ENCODE measurements at places on chromosomes 2 and 18.

DNA sequence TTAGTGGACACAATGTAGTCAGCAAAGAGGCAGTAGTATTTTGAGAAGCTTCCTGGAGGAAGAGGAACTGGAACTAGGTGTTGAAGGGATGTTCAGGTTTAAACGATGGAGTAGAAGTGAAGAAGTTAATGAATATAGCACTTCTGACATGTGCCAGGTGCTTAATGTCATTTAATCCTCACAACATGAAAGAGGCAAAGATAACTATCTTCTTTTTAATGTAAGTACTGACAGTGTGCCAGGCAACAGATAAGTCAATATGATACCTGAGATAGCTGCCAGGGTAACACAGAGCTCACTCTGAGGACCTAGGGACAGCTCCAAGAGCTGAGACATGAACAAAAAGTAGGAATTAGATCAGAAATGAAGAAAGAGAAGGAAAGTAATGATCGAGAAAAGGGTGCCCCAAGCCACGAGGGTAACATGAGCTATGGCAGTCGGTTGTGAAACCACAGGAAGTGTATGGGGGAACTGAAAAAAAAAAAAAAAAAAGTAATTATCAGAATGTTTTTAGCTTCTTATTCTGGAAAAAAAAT, 140.7 kb downstream of the RNF144A start:
- no peak for DNase-seq

DNA sequence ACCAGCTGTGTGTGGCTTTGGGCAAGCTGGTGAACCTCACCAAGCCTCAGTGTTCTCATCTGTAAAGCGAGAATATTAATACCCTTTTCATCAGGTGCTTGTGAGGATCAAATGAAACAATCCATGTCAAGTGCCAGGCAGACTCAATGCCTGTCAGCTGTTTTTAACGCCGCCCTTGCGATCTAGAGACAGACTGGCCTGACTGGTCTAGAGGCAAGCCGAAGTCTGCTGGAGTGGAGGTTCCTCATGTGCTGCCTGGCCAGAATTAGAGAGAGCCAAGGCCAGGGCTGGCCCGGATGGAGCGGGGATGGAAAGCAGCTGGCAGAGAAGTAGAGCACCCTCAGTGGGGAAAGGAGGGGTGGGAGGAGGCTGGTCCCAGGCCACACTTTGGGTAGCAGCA, 74.5 kb upstream of the B3GNT7 start:
- no peak for DNase-seq

DNA sequence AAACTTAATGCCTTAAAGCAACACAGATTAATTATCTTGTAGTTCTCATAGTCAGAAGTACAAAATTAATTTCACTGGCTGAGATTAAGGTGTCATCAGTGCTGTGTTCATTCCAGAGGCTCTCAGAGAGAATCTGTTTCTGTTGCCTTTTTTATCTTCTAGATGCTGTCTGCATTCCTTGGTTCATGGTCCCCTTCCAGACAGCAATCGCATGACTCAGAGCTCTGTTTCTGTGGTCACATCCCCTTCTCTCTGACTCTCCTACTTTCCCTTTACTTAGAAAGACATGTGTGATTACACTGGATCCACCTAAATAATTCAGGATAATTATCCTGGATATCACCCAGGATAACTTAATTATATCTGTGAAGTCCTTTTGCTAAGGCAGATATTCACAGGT, 148.6 kb downstream of the MAIP1 start:
- DNase-seq, result no peak

DNA sequence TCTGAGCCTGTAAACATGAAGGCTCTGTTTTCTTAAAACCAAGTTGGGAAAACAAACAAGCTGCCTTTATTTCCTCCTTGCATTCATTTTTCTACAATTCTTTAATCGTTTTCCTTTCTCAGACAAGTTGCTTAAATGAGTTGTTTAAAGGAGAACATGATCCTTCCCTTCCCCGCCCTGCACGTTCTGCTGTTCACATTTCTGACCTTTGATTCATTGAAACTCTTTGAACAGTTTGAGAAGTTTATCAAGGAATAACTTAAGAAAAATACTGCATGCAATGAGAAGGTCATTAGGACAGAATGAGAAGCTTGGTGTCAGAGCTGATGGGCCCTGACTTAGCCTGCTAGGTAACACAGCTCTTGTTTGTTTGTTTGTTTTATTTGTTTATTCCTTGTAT, 181.6 kb downstream of the PARD3B start:
- no peak for DNase-seq

GRCh38 chr2:13056259-13056843, 339.6 kb downstream of the TRIB2 start:
- no peak for DNase-seq

- no peak for DNase-seq
These were observed 103.3 kb downstream of the MYO5B start for GRCh38 chr18:50091509-50092244.

DNA sequence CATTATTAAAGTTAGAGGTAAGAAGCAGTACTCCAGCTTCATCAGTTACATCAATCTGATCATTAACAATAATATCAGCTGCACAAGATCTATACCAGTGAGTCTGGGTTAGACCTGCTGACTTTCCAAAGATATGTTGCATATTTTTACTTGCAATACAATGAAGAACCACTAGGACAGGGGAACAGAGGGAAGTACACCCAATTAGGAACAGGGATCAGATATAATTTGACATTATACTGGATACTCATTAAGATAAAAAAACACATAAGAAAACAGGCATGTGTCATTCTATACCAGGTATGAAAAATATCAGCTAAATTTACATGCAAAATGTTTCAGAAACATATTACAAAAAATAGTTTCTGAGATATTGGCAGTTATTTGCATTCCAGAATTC, 995.1 kb upstream of the DDX18 start:
- DNase-seq, result no peak

DNA sequence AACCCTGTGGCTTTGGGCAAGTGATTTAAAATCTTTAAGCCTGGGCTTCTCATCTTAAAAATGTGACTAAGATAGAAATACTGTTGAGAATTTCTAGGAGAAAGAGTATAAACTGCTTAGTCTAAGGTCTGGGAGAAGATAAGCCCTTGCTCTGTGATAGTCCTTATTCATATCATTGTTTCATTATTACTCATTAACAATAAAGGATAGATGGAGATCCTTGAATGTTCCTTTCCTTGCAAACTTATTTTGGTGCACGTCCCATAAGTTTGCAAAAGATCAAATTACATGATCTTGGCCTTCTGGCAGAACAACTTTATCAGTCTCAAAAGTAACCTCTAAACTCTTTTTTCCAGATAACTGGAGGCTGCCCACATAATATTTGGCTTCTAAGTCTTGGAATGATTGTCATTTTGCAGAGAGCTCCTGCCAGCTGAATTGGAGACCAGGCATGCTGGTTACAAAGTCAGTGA, 138.3 kb downstream of the FAM124B start:
- no peak for DNase-seq

DNA sequence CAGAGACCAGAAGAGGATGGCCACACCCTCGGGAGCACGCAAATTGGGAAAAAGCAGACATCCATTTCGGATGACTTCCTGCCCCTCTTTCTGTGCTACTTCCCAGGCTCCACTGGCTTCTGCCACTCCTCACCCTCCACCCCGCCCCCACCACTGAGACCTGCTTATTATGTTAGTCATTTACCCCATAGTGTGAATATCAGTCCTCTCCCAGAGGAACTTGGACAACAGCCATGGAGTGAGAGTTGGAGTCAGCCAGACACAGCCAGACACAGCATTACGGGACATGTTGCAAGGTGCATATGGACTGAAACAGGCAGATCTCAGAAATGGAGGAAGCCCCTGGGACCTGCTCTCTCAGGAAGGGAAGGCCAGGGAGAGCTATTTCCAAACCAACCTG, 51.8 kb downstream of the CTIF start:
- DNase-seq, result no peak

- no peak for DNase-seq
These were observed 478 bp upstream of the PRKAG3 start for GRCh38 chr2:218832081-218832480.

GRCh38 chr18:8081267-8081666, 514.2 kb downstream of the PTPRM start:
- DNase-seq, result no peak

DNA sequence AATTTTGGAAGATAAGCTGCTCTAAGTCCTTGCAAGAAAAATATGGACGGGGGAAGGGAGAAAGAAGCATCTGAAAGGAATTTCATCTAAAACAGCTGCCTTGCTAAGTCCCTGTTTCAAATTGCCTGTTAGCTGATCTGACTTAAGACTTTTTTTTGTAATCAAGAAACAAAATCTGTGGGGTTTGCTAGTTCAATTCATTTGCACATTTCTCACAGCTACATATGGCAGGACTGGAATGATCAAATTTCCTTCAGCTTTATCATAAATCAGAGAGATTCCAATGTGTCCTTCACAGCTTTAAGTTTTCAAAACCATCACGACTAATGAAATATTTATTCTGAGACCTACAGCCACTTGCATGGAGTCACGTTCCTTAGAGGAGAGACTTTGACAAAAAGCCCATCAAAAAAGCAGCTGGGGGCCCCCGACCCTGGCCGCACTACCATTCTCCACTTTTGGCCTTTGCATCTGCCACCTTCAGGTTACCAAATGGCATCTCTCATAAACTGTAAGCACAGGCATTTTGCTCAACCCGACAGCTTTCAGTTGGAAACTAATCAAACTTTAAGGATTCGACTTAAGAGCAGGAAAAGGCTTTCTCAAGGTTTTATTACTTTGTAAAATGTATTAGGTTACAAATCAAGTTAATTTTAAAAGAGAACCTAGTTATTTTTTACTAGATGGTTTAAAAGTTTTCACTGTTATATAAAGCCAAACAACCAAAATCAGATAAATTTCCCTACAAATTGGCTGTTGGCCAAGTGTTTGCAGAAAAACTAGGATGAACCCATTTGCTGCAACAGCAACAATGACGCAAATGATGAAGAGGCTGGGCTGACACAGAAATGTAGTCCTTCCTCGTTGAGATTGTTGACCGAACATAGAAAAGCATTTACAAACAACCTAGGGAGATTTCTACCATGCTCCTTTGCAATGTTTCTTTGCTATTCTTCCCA, 100.4 kb upstream of the RND3 start:
- DNase-seq, result no peak

GRCh38 chr18:2910261-2910660, 63.5 kb downstream of the EMILIN2 start:
- no peak for DNase-seq

DNA sequence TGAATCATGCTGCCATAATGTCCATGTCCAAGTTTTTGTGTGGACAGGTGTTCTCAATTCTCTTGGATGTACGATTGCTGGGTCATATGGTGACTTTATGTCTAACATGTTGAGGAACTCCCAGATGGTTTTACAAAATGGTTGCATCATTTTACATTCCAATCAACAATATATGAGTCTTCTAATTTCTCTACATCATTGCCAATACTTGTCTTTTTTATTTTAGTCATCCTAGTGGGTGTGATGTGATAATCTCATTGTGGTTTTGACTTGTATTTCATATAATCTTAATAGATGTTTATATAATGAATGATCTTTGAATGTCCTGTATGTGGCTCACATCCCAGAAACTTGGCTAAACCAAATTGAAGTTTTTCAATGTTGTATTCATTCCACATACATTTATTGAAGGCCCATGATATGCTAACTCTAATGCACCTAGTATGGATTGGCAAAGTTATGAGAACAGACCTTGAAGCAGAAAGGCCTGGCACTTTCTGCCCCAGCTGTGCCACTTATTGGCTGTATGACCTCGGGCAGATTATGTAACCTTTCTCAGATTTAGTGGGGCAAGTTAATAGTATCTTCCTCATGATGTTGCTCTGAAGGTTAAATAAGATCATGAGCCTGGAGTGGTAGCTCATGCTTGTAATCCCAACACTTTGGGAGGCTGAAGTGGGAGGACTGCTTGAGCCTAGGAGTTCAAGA, 205.4 kb downstream of the RAB3GAP1 start:
- no peak for DNase-seq

DNA sequence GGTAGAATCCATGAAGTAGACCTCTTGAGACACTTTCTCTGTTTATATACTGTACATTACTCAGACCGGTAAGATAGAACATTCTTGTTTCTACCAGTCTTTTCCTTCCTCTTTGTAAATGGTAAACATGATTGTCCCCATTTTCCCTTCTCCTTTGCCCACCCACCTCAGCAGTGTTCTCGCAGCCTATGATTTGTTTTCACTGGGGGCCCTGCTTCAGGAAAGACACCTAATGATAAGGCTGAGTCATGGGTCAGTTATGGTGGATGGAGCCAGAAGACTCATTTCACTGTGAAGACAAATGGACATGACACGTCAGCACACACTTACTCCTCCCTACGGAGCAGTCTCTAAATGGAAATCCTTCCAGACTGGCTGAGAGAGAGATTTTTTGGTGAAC, 23.7 kb downstream of the CENPO start:
- no peak for DNase-seq

- DNase-seq, result no peak
These were observed 1727.3 kb downstream of the SUCLG1 start for GRCh38 chr2:82731824-82732223.

All from T-cell (primary cell).